ENCODE measurements at places on chromosomes 12 and 14.

GRCh38 chr12:47226199-47226598 is 146.4 kb upstream of the AMIGO2 start:
- DNase-seq = no peak

DNA sequence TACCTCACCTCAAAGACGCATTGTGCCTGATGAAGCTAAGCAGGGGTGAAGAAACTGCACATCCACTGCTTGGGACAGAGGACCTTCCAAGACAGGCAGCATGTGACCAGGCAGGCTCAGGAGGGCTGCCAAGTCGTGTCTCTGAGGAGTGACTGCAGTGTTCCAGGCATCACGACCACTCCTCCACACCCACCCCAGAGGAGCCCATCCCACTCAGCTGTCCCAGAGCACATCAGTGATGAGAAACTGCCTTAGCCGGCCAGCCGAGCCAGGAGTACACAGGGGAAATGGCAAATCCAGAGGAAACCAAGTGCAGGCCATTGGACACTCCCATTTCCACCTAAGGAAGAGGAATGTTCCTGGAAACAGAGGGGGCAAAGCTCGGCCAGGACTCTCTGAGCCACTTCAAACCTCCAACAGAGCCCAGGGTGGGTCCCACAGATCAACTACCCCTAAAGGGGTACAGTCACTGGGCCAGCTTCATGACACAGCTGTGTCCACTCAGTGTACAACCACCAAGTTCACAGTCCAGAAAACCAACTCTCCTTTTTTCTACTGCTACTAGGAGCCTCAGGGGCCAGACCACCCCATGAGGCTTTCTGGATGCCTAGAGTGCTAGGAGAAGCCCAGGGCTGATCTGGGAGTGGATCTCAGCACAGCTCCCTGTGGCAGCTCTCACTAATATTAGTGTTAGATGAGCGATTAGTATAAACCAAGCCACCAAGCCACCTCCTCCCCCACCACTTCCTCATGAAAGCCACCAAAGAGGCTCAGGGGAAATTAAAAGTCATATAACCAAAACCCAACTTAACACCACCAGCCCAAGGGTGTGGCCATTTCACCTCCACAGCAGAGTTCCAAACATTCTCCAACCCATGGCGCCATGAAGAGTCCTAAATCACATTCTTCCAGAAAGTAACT is 15.4 kb downstream of the PXN start:
- DNase-seq = no peak

DNA sequence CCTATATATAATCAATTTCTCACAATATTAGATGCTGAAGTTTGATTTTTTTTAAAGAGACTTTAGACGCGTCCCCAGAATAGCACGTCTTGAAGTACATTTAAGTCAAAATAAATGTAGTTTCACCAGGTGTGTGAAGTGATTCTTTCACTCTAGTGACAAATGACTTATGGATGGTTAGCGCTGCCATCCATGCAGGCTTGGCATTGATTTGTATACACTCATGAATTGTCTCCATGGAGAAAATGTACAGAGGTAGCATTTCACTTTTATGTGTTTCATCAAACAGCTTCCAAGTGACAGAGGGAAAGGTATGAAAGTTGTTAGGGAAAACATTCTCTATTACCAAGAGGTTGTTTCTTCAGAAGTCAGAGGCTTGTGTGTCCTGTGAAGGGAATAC is 360.8 kb downstream of the PDZRN4 start:
- DNase-seq = no peak

GRCh38 chr14:79037106-79037505 is 866.9 kb downstream of the NRXN3 start:
- DNase-seq = no peak

GRCh38 chr14:75205591-75205990 is 29.2 kb upstream of the TMED10 start:
- no peak for DNase-seq

- DNase-seq = no peak
Observed at GRCh38 chr12:8917751-8918150, 3.4 kb downstream of the PHC1 start.

- DNase-seq = no peak
Observed at GRCh38 chr12:77339610-77340009, 274.2 kb upstream of the E2F7 start.

GRCh38 chr14:22466491-22466890 is 122.5 kb downstream of the DAD1 start:
- DNase-seq = no peak

GRCh38 chr14:71645656-71646055 is 286.6 kb upstream of the RGS6 start:
- no peak for DNase-seq

Measured in bone marrow (tissue), 2 donors.